Cardiac fibroblast (primary cell): ENCODE measurements at places on chromosomes 13 and 19.

DNA sequence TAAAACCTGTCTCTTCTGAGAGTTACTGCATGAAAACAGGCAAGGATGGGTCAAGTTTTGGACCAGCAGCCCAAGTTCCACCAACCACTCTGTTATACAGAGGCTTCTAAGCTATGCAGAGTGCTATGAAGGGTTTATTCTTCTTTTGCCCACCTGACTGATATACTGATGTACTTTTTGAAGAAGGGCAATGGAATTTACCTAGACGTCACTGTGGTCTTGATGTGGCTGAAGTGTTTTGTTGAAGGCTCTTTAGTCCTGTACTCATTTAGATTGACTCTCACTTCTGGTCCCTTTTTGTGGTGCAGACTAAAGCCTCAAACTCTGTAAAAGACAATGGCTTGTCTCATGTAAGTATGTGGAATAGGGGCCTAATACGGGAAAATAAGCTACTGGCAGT lies 92.0 kb downstream of the DGKH start:
- no peak for DNase-seq

DNA sequence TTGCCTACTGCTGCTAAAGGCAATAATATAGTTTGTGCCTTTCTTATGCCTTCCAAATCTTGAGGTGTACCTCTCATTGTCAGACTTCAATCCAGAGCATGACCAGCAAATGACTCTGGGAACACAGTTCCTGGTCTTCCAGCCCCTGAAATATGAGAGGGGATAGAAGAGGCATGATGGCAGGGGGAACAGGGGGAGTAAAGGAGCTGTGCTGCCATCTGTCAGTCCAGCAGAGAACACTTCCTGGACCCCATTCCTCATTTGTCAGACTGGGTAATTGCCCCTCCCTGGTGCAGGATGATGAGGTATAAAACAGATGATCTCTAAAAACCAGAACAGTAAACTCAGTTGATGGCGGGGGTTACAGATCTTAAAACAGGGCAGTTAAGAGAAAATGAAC lies 618.7 kb downstream of the DIAPH3 start:
- DNase-seq: no peak

DNA sequence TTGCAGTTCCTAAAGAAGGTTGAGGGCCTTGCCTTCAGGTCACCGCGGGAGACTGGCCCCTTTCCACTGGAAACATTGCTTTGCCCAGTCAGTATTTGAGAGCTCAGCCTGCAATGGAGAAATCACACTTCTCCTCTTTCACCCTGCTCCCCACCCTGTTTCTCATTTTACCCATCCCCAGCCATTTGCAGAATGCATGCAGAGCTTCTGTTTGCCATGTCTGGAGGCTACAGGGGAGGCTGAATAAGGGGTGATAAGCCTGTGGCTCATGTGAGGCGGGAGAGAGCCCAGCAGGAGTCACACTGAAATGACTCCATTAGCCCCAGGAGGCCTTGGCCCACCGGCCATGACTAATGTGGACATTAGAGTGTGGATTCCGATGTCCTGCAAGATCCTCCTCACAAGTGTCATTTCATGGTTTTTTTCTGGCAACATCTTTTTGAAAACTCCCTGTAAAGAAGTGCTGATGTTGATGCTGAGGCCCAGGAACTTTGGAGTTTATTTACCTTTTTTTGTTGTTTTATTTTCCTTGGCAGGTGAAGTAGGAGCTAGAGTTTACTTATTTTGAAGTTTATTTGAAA lies 6.3 kb downstream of the SPINT2 start:
- no peak for DNase-seq

GRCh38 chr13:25406377-25406776 lies 34.6 kb downstream of the ATP8A2 start:
- no peak for DNase-seq

GRCh38 chr19:45569619-45570421 lies 14.8 kb downstream of the OPA3 start:
- peak; percentile 58 for DNase-seq

DNA sequence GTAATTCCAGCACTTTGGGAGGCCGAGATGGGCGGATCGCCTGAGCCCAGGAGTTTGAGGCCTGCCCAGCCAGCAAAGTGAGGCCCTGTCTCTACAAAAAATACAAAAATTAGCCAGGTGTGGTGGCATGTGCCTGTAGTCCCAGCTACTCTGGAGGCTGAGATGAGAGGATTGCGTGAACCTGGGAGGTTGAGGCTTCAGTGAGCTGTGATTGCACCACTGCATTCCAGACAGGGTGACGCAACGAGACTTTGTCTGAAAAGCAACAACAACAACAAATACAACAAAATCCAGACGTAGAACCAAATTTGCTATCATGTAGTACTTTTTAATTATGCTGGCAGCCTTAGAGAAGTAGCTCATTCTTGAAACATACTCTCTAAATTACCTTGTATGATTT lies 277.1 kb downstream of the KLF5 start:
- no peak for DNase-seq

GRCh38 chr19:16327911-16328823 lies 3.5 kb downstream of the KLF2 start:
- DNase-seq: peak; percentile 94

GRCh38 chr19:53102756-53103233 lies 427 bp downstream of the ZNF160 start:
- peak; percentile 51 for DNase-seq

GRCh38 chr19:41876847-41877832 lies at the start of gene CD79A:
CD79A (plus strand) TSS chr19:41877279; CDS start chr19:41877305, 26 bp downstream.
- no peak for DNase-seq

DNA sequence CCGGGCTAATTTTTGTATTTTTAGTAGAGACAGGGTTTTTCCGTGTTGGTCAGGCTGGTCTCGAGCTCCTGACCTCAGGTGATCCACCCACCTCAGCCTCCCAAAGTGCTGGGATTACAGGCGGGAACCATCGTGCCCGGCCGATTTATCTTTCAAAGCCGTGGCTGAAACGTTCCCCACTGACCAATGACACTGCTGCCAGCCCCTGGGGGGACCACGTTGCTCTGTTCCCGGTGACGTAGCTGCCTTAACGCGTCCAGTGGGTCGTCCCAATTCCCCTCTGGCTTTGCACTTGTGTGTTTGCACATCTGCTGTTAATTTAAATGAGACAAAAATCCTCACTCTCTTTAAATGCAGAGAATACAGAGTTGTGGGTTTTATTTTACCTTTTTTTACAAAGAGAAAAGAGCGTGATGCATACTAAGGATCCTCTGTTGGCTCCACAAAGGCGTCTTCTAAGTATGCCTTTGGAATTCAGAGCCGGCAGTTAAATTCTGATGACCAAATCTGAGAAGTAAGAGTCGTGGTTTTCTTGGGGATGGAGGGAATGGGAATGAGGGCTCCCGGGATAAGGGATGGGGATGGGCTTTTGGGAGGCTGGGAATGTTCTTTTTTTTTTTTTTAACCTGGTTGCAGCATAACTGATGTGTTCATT lies 18.6 kb upstream of the LMTK3 start:
- DNase-seq: no peak

DNA sequence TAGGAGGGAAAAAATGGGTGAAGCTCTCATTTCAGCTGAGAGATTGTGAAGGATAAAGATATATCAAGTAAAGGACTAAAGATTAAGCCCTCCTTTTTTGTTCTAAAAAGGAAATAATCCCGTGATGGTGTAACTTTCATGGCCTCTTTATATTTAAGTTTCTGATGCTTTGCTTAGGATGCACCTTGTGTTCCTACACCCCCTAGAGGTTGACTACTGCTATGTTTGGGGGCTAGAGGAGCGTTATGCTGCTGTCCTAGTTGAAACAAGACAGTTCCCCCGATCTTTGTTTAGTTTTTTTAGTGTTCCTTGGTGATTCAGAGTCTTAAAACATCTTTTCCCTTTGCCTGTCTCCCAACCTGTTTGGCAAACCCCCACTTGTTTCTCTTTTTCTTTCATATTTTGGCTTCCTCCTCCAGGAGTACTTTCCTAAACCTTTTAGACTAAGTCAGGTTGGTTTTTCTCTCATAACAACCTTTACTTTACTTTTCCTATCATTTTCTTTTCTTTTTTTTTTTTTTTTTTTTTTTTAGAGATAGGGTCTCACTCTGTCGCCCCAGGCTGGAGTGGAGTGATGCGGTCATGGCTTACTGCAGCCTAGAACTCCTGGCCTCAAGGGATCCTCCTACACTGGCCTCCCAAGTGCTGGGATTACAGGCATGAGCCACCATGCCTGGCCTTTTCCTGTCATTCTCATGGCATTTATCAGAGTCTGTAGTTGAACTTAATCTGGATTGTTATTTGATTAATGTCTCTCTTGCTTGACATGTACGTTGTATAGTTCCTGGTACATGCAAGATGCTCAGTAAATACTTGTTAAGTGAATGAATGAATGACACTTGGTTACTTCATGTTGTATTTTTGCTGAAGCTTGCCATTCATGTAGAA lies 2.8 kb downstream of the UBA2 start:
- peak; percentile 70 for DNase-seq

DNA sequence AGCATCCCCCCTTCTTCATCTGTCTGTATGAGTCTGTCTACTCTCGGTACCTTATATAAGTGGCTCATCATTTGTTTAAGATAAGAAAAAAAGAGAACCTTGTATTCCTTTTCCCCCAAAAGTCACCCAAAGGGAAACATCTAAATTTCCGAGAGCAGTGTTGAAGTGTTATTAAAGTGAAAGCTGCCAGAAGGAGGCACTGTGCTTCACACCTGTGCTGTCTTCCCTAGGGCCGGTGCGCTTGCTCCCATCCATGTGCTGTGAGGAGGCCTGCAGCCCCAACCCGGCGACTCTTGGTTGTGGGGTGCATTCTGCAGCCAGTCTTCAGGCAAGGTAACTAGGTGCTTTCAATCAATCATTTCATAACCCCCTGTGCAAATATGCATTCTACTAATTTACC lies 97.5 kb downstream of the TNFRSF19 start:
- DNase-seq: no peak

DNA sequence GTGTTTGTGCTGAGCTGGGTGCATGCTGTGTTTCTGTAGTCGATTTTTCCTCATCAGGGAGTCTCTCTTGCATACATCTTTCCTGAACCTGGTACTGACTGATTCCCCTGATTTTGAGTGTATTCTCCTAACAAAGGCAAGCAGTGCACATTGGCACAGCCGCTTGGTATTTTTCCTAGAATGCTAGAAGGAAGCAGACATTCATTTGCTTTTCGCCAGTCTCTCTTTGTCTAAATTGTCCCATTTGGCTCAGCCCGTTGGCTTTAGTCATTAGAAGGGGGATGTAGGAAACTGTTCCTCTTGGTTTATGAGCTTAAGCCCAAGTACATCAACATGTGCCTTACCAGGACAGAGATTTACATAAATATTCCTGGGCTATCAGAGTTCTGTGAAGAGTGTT lies 266.1 kb upstream of the TMTC4 start:
- no peak for DNase-seq

DNA sequence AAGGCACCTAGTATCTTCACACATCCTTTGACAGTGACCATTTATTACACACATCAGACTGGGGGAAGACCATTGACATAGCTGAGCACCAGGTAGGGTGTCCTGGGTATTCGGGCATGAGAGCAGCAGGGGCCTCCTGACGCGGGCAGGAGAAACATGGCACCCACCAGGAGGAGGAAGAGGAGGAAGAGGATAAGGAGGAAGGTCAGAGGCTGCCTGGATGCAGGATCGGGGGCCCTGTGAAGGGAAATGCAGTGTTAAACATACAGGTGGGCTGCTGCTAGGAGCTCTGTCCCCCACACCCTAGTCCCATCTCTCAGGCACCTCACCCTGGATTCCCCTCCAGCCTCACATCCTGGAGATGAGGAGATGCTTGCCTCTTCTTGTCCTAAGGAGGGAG lies 5.3 kb downstream of the SYNE4 start:
- no peak for DNase-seq

- no peak for DNase-seq
Measured at GRCh38 chr19:15372470-15372869, 7.1 kb downstream of the AKAP8 start.

GRCh38 chr19:1609680-1610474 lies 4.6 kb upstream of the UQCR11 start:
- no peak for DNase-seq

- DNase-seq: no peak
Measured at GRCh38 chr13:93045836-93046235, 180.8 kb upstream of the GPC6 start.

DNA sequence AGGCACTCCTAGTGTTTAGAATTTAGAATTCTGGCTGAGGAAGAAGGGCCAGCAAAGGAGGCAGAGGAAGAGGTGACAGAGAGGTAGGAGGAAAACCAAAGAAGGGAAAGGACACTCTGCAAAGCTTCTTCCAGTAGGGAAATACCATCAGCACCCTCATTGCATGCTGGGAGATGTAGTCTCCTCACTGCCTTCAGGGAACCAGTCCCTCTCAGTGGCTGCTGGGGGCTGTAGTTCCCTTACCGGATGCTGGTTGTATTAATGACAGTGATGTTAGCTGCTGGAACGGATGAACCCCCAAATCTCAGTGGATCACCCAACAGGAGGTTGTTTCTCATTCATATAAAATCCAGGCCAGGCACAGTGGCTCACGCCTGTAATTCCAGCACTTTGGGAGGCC lies 10.1 kb downstream of the GRIN2D start:
- DNase-seq: peak; percentile 75

DNA sequence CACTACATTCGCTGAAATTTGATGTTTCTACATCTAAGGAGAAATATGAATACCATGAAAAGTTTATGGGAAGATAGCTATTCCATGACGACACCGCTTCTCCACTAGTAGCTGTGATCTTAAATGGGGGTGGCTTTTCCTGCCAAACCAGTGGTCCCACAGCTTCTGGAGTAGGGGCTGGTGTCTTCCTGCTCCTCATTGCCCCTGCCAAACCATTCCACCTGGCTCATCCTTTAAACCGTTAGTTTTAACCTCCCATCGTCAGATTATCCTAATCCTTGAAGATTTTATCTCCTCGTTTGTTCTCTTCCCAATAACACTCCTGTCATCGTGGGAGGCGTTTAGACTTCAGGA lies 568 bp upstream of the ZNF230 start:
- DNase-seq: peak; percentile 5

DNA sequence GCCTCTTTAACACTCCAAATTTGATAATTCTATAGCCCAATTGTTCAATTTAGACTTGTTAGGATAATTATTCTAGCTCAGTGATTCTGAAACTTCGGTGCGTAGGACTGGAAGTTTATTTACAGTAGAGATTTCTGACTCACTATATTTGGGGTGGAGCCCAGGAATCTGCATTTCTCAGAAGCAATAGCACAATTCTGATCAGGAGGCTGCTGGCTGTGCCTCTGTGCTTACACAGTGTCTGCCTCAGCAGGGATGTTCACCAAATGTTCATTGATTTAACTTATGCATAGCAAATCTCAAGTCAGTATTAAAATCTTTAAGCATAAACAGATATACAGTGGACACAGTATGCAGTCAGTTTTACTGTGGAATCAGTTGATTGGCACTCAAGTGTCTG lies 45.8 kb downstream of the ATP8A2 start:
- no peak for DNase-seq

DNA sequence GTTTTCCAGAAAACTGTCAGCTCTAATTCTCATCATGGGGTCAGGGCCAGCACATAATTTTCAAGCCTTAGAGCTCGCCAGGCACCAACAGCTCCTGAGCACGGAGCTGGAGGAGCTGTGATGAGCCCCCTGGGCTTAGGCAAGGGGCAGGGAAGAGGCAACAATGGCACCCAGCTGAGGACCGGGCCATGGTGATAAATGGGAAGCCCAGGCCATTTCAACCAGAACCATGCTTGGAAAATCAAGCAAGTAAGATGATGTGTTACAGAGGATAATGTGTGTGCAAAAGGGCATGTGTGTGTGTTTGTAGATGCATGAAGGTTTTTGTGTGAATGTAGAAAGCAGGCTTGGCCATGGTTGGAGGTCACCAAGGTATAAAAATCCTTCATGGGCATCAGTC lies 66.8 kb upstream of the UBAC2 start:
- no peak for DNase-seq
